Stimulated activated CD4-positive, alpha-beta T cell treated with anti-CD3 and anti-CD28 coated beads, Interleukin-1b, Interleukin-23, amount 100 ng/mL, for 1 hour (primary cell): ENCODE measurements at places on chromosomes 3 and 15.

- DNase-seq = no peak
Observed at GRCh38 chr3:58369876-58370275, 37.2 kb downstream of the PXK start.

- no peak for DNase-seq
Observed at GRCh38 chr3:5630406-5630805, 442.9 kb downstream of the EDEM1 start.

DNA sequence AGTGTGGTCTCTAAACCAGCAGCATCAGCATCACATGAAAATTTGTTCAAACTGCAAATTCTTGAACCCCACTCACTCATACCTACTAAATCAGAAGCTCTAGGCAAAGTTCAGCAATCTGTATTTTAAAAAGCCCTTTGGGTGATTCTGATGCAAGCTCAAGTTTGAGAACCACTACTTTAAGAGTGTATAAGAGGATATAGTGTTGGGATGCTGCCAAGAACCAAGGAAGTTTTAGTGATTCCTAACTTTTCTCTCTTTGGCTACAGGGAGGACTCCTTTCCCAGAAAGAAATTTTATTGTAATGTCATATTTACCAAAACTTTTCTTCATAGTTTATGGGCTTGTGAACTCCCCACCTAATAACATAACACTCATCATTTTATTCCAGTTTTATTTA, 422.2 kb downstream of the TBC1D5 start:
- no peak for DNase-seq

DNA sequence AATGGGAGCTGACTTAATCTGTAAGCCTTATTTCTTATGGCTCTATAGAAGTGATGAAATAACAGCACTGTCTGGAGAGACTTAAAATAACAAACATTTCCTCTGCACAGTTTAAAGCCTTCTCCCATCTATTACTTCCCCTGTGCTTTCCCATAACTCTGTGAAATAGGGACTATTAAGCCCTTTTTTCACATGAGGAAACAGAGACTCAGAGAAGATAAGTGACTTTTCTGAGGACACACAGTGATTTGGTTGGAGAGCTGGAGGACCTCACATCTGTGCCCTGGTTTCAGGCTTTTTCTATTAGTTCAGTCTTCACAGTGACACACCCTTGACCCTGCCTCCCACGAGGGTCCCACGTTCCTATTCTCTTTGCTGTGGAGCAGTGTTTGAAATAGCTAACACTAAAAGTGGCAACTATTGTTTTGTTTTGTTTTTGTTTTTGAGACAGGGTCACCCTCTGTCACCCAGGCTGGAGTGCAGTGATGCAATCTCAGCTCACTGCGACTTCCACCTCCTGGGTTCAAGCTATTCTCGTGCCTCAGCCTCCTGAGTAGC, 82.9 kb downstream of the ST6GAL1 start:
- DNase-seq = no peak

DNA sequence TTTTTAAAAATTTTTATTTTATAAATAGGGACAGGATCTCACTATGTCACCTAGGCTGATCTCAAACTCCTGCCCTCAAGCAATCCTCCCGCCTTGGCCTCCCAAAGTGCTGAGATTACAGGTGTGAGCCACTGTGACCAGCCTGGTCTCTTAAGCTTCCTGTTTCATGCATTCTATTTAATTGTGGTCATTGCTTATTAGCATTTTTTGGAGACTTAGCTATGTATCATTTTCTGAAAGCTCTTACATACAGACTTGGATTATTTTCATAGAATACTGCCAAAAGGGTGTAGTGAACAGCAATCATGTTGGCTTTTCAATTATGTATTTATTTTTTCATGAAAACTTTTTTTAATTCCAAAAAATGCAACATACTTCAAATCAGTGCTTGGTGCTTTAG, 51.5 kb upstream of the DCUN1D1 start:
- no peak for DNase-seq

GRCh38 chr15:72472992-72473610, 1.0 kb upstream of the ARIH1 start:
- no peak for DNase-seq

DNA sequence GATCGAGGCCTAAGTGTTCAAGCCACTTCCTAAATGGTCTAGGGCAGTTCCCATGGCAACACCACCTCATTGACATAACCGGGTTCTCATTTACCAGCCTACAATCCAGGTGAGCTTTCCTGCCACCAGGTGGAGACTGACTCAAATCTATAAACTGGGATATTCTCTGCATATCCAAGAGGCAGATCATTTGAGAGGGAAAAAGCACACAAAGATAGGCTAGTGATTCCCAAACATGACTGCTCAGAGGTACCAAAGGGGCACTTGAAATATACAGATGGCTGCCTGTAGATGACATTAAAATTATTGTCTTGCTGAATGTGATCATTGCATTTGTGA, 141.3 kb upstream of the PROK2 start:
- no peak for DNase-seq

- no peak for DNase-seq
Observed at GRCh38 chr3:60707452-60708020, 543.7 kb downstream of the FHIT start.

DNA sequence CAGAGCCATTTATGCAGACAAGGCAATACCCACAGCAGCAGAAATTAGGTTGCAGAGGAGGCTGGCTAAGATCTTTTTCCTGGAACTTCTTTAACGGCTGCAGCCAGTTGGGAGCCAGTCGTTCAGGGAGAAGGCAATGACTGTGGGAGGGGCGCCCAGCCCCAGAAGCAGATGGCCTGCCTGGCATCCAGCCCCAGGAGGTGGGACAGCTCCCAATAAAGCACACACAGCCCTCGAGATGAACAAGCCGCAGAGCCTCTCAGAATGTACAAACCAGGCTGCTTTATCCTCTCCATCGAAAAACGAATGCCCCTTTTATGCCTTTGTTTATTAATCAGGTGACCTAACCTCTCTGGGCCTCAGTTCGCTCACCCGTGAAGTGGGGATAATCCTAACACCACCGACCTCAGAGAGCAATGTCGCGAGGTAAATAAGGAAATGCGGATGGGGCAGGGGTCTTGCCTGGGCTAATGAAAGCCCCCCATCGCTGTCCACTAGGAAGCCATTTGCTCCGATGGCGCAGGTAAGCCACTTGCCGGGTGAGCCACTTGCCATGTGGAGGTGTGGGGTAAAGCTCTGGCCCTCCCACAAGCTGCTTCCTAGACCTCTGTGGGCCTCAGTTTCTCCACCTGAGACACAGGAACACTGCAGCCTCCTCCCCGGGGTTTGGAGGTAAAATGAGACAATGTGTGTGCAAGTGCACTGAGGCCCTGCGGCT, 35.8 kb downstream of the MGLL start:
- no peak for DNase-seq

- no peak for DNase-seq
Observed at GRCh38 chr15:78714890-78715289, 73.9 kb upstream of the CHRNB4 start.

- DNase-seq = no peak
Observed at GRCh38 chr15:88881775-88882174, 13.6 kb downstream of the HAPLN3 start.

GRCh38 chr15:31215490-31216214, 111.0 kb upstream of the KLF13 start:
- DNase-seq = peak; percentile 60

DNA sequence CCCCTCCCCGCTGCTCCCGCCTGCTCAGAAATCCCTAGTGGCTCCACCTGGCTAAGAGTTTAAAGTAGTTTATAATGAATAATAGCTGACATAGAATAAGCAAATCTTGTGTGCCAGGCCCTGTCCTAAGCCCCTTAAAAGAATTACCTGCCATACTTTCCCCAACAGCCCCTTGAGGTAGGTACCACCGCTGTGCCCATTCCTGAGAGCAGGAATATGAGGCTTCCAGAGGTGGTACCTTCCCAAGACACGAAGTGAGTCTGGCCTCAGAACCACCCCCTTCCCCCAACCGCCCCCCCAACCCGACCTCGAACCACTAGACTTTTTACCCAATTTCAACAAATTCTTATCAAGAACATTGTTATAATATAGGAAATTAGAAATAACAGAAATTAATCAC, 1.2 kb downstream of the ABHD6 start:
- DNase-seq = no peak

DNA sequence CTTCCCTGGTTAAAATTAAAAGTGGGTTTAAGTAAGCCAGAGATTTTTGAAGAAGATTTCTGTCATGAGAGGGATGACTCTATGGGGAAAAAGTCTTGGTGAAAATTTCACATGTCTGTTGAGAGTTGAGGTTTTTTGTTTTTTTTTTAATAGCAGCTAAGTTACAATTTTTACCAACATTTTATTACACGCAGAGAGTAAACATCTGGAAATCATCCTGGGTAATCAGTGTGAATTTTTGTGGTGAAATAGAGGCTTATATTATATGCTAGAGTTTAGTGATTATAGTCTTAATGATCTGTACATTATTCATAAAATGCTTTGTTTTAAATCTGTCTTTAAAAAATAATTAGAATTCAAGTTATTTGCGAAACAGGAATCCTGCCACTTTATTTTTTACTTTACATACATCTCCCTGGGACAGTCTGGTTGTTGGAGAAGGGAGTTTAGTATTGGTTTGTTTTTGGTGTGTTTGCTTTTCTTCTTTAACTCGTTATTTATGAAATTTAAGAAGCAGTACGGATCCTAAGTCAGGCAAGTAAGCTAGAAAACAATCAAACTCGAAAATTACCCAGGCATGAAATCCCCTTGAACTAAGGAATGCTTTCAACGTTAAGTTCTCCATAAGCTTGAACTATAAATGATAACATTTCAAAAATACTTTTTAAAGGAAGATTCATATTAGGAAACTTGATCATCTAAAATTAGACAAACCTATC, 143.4 kb upstream of the TSC22D2 start:
- no peak for DNase-seq

- DNase-seq = no peak
Observed at GRCh38 chr3:23329471-23330105, 126.5 kb downstream of the UBE2E2 start.

- no peak for DNase-seq
Observed at GRCh38 chr3:30502051-30502741, 104.2 kb upstream of the TGFBR2 start.

DNA sequence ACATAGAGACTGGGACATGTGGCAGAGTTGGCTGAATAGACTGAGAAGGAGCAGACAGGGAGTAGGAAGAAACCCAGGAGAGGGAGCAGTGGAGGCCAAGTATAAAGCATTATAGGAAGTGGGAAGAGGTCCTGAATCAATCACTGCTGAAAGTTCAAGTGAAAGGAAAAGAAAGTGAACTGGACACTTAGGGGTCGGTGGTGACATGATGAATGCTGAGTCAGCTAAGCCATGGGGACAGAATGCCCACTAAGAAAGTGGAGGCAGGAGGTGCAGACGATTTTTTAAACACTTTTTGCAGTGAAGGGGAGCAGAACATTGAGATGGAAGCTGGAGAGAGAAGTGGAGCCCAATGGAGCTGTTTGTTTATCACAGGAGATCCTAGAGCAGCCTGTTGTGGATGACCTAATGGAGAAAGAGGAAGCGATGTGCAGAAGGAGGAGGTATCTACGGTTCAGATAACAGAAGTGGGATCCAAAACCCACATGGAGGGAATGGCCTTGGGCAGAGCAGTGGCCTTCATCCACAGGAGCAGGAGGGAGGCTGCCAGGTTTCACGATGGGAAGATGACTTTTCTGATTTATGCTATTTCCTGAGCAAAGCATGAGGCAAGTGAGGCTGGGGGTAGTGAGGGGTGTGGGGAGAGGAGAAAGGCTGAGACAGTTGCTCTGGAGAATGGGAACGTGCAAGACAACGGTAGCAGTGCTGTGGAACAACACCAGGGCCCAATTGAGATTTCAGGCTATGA, 208.2 kb downstream of the RPLP1 start:
- DNase-seq = no peak

- no peak for DNase-seq
Observed at GRCh38 chr3:56720849-56721248, 37.8 kb upstream of the TASOR start.

DNA sequence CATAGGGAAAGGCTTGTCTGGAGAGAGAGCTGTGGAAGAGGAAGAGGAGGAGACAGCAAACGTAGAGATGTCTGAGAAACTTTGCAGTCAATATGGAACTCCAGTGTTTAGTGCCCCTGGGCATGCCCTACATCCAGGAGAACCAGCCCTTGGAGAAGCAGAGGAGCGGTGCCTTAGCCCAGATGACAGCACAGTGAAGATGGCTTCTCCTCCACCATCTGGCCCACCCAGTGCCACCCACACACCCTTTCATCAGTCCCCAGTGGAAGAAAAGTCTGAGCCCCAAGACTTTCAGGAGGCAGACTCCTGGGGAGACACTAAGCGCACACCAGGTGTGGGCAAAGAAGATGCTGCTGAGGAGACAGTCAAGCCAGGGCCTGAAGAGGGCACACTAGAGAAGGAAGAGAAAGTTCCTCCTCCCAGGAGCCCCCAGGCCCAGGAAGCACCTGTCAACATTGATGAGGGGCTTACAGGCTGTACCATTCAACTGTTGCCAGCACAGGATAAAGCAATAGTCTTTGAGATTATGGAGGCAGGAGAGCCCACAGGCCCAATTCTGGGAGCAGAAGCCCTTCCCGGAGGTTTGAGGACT, 6.9 kb downstream of the MAP1A start:
- no peak for DNase-seq

GRCh38 chr15:42069025-42069424, 25.3 kb downstream of the PLA2G4D start:
- no peak for DNase-seq

DNA sequence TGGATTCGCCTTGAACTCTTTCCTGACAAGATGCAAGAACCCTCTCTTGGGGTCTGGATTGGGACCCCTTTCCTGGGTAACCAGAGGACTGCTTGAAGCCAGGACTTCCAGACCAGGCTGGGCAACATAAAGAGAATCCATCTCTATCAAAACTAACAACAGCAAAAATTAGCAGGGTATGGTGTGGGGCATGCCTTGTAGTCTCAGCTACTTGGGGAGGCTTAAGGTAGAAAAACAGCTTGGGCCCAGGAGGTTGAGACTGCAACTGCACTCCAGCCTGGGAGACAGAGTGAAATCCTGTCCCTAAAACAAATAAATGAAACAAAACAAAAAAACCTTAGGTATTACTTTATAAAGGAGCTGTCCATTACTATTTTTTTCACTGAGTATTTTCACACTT, 93.1 kb upstream of the PLXND1 start:
- DNase-seq = no peak

DNA sequence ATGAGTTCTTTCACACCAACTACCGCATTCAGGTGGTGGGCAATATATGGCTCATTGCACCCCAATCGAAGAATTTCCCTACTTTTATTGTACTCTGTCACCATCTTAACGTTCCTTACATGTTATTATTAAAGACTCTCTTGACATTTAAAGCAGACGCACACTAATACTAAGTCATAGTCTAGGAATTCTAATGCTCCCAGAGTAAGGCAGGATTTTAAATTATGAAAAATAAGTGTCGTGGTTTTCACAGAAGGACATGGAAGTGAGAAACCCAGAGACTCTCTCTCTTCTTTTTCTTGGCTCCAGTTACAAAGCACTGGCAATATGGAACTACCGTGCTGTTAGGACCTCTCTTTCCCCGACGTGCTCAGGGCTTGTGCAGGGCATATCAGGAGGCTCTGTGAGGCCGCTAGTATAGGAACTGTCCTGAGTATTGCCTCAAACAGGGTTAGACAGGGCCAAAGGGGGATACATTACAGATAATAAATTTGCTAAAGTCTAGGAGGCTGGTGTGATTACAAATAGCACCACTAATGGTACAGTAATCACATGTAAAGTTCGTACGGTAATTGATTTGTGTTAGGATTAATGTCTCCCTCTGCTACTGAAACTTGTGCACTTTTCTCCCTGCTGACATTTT, 590.8 kb downstream of the FOXP1 start:
- DNase-seq = no peak
